AG08395 (cell line): ENCODE measurements at places on chromosomes 16 and 17.

GRCh38 chr17:42067371-42068091 is 17.1 kb upstream of the C17orf113 start:
- DNase-seq: peak; percentile 60

GRCh38 chr16:1940273-1941161 is 2.5 kb downstream of the MSRB1 start:
- DNase-seq: no peak

DNA sequence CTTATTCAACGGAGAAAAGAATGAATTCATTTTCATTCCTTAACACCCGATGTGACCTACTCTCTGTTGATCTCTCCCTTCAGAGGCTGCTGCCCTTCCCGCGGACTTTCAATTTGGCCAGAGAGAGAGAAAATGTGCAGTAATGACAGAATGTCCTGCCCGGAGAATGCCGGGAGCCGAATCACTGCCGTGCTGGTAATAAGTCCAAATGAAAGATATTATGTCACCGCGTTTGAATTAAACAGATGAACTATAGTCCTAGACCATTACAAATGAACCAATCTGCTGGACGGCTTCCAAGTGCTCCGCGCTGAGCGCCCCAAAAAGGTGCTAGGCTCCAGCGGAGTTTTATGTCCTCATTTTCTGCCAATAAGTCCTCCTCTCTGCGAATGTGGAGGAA is 14.7 kb upstream of the C16orf82 start:
- no peak for DNase-seq

DNA sequence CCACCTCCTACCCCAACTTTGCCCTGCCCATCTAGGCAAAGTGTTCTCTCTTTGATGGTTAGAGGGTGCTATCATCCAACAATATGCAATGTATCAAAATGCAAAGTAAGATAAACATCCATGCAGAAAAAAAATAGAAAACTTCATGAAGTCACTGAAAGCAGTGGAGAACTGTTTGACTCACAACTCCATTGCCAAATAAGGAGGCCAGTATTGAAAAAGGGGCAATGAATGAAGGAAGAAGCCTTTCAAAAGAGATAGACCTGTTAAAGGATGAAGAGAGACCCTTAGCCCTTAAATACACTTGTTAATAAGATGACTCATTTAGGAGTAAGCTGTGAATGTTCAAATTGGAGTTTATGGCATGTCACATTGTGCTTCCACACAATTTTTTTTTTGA is 13.0 kb downstream of the FA2H start:
- DNase-seq: no peak

DNA sequence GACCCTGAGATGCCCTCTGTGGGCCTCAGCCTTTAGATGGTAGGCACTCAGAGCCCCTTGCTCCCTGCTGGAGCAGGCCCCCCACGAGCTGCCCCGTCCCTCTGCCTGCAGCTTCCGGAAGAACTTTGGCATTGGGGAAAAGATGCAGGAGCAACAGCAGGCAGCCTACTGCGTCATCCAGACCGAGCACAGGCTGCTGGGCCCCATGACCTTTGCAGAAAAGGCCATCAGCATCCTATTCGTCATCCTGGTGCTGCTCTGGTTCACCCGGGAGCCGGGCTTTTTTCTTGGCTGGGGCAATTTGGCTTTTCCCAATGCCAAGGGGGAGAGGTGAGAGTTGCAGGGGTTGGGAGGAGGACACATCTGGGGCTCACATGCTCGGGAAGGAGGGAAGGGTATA is 12.7 kb upstream of the FOXN1 start:
- peak; percentile 41 for DNase-seq

DNA sequence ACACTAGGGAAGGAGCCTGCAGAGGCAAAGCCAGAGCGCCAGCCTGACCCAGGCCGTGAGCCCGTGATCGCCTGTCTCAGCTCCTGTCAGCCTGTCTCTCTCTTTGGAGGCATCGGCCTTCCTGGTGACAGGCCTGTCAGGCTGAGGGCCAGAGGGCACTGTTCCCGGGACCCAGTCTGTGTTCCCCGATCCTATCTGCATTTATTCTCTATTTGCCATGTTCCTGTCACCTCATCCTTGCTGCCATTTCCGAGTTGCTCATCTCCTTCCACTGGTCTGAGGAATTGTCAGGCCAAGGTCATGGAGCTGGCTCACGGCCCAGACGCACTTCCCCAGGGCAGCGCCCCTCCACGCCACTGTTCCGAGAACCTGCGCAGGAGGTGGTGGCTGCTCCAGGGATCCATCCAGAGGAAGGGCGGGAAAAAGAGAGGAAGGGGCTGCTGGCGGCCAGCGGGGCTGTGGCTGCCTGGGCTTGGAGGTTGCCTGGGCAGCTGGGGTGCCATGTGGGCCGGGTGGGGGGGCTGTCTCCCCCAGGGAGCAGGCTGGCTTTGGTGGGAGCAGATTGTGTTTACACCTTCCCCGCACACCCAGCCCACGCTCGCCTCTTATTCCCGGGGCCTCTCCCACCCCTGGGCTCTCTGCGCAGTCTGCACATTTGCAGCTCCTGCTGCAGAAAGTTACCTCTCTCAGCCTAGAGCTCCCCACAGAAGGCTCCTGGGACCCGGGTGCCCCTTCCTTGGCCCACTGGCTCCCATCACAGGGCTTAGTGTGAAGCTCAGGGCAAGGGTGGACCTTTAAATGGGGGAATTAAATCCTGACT is 4.9 kb downstream of the PRCD start:
- no peak for DNase-seq

DNA sequence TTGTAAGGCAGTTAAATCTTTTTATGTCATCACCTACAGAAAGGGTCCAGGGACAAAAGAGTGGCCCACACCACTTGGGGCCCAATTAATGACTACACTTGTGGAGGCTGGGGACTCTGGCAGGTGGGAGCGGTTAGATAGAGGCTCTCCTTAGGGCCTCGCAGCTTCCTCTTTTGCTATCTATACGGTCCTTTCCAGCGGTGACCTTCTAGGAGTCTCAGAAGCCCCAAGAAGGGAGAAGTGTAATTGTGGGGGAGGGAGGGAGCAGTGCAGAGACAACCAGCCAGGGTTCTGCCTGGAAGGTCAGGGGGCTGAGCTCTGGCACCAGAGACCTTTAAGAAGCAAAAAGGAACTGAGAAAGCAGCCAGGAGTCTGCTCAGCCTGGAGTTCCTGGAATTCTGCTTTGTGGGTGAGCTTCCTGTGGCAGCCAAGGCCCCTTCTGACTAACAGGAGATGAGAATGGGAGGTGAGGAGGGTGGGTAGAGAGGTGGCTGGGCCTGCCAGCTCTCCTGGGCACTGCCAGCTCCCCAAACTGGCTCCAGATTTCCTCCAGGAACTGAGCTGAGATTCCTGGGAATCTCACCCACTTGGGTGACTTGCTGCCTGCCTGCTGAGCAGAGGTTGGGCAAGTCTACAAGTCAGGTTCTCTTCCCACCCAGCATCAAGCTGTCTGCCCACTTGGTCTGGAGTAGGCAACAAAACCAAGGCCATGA is 16.3 kb upstream of the MAP3K14 start:
- peak; percentile 26 for DNase-seq

- DNase-seq: peak; percentile 41
Observed at GRCh38 chr17:69539781-69540319, 125.4 kb downstream of the MAP2K6 start.

GRCh38 chr16:23949630-23950290 is 114.0 kb downstream of the PRKCB start:
- DNase-seq: no peak

DNA sequence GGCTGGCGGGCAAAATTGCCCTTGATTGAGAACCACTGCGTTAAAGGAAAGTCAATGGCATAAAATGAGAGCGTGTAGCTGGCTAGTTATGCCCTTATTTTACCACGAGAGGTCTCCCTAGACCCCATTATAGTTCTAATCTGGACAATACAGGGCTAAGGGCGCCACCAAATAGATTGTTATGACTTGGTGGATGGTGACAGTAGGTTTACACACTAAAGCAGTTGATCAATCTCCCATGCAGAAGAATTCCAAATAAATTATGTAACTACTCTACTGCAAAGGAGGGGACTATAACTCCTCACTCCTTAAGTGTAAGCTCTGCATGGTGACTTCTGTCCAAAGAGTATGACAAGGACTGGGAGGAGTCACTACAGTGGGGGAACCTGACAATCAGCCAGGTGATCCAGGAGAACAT is 20.4 kb upstream of the YPEL2 start:
- DNase-seq: peak; percentile 79

DNA sequence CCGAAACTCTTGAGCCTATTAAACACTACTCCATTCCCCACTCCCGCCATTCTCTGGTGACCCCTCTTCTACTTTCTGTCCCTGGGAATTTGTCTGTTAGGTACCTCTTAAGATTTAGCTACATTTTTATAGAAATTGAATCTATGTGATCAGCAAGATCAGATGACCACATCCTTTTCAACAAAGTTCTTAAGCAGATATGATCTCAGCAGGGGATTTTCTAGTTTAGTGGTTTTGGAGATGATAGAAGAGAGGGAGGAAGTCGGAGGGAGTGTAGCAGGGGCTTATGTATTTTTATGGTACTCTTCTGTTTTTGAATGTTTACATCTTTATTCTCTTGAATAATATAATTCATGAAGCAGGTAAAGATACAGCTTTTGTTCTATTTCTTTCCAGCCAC is 40.8 kb downstream of the RPA1 start:
- DNase-seq: no peak

- DNase-seq: no peak
Observed at GRCh38 chr17:81888988-81889595, 2.3 kb downstream of the ALYREF start.

- no peak for DNase-seq
Observed at GRCh38 chr16:74472010-74472409, 50.7 kb upstream of the CLEC18B start.
